Retinal pigment epithelial cell (primary cell): ENCODE measurements at places on chromosomes 4 and X.
A peak's percentile ranks its signal among the peaks of the same experiment; 100 is the strongest.

- DNase-seq: peak; percentile 38
Observed at GRCh38 chrX:132741689-132742088, 216.7 kb downstream of the HS6ST2 start.

DNA sequence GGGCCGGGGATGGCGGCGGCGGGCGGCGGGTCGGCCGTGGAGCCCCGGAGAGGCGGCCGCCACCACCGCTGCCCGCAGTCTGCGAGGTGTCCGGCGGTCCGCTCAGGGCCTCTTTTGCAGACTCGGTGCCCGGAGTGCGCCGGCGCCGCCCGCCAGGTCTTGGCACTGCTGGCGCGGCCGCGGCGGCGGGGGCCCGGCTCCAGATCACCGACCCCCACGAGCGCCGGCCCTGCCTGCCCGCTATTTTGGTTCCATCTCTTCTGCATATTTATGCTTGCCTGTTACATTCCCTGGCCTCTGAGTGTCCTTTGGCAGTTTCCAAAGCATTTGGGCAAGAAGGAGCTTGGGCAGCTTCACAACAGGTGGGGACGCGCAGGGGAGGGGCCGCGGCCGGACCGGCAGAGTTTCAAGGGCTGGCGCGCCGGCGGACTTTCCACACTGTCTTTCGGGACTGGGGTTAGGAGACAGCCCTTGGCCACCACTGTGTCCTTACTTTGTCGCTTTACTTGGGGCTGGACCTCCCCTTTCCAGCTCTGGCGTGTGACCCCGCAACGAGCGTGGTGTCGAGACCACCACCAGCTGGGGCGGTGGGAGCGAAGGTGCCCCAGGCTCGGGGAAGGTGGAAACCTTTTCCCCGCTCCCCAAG, 668 bp upstream of the TAPT1 start:
- no peak for DNase-seq

DNA sequence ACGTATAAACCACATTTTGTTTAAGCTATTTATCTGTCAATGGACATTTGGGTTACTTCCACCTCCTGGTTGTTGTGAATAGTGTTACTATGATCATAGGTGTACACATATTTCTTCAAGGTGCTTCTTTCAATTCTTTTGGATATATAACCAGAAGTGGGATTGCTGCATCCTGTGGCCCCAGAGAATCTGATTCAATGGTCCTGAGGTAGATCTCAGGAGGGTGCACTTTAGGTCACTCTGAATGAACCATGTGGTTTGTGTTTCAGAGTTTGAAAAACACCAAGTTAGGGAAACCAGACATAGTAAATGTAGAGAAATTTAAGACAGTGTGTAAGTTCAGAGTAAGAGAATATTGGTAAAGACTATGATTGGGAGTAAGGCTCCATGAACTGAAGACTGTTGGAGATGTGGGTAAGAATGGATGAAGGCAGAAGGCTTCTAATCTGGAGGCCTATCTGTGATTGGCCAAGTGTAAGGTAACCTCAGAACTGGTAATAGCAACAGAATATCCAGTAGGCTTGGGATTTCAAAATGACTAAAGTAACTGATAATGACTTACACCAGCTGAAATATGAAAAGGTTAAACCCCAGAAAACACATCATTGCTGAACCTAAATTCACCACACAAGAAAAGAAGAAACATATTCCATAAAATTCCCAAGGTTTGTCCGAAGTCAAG, 236.9 kb downstream of the CAMK2D start:
- no peak for DNase-seq

- no peak for DNase-seq
Observed at GRCh38 chrX:43836435-43837184, 45.6 kb downstream of the MAOB start.

DNA sequence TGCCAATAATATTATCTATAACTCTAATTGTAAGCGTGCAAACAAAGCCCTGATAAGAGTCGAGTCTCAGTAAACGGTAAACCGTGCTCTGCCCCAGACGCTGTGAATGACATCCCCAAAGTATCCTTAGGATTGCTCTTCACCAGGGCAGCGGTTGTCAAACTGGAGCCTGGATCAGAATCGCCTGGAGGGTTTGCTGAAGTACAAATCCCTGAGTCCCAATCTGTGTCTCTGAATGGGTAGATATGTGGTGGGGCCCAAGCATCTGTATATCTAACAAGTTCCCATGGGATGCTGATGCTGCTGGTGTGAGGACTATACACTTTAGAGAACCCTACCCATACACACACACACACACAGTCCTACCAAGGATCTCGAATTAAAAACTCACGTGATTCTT, 813 bp upstream of the APBB2 start:
- DNase-seq: no peak

DNA sequence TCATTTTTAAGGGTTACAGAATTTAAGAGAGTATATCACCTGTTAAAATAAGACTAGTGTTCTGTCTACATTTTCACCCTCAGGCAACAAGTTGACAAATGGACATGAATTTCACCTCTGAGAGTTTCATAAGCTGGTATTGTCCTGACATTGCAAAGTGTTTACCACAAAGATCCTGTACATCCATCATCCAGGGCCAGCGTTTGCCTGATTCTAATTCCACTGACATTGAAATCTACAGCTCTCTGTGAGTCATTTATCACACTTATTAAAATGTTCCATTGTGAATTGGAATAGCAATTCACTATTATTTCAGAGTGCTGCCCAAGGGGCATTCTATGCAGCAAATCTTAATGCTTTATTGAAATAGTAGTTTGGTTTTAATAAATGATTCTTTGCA, 1499.4 kb upstream of the PCDH7 start:
- no peak for DNase-seq

- DNase-seq: no peak
Observed at GRCh38 chr4:3367866-3368265, 73.9 kb upstream of the HGFAC start.

GRCh38 chrX:141609111-141609510, 19.6 kb downstream of the SPANXA2 start:
- DNase-seq: no peak

- no peak for DNase-seq
Observed at GRCh38 chr4:113684534-113685091, 76.9 kb downstream of the CAMK2D start.

DNA sequence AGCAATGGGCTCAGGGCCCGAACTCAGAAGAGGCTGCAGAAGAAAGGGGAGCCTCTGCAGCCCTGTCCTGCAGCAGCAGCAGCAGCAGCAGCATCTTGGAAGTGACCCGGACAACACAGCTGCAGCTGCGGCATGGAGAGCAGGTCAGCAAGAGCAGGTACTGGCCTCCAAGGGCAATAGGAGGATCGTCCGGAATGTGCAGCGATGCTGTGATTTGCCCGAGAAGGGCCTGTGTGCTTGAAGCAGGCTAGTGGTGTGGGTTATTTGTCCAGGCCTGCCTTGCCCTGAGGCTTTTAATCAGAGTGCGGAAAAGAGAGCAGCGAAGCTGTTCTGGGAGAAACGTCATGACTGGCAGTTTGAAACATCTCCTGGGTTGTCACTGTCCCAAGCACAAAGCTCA, 126.0 kb downstream of the F11 start:
- no peak for DNase-seq

- no peak for DNase-seq
Observed at GRCh38 chr4:128583753-128584712, 225.5 kb upstream of the JADE1 start.

GRCh38 chr4:20623939-20624338, 76.3 kb upstream of the PACRGL start:
- DNase-seq: no peak

DNA sequence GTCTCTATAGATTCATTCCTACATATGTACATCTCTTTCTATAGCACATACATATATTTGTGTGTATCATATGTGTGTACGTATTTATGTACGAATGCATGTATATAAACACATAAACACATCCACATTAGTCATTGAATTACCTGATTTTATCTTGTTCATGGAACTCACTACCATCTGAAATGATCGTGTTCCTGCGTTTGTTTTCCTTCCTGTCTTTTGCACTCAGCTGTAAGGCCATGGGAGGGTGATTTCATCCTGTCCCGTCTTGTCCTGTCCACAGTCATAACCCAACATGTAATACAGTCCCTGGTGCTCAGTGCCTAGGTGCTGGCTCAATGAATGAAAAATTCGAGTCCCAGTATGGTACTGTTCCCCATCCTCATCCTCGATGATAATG, 191.8 kb upstream of the PSAPL1 start:
- DNase-seq: no peak

DNA sequence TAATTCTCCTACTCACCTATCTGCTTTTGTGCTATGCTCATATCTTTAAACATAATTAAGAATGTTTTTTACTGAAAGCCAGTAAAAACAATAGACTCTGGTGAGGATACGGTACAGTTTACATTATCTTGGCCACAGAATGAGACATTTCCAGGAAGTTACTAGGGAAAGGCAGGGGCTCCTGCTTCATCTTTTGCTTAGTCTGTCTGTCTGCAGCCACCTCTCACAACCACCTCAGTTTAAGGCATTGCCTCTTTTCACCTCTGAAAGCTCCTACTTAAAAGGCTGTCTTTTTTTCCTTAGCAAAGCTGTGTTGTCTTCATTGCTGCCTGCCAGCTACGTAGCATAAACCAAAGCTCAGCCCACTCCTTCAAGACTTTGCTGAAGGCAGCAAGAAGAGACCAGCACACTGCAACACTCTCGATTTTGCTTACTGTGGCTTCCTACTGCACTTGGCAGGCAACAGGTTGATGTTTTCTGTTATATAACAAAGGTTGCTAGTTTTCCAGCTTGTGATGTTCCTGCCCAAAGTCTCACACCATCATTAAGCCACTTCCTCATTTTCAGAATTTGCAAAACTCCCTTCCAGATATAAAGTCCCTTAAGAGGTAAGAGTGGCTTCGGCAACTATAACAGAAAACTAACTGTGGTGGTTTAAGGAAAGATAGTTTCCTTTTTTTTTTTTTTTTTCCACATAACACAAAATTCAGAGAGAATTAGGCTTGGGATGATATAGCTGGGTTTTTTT, 432.9 kb downstream of the GRXCR1 start:
- DNase-seq: no peak
